IPS-NIHi11 (cell line): ENCODE measurements at places on chromosomes 7 and 10.

GRCh38 chr7:7190142-7190541, 7.8 kb downstream of the C1GALT1 start:
- no peak for DNase-seq

DNA sequence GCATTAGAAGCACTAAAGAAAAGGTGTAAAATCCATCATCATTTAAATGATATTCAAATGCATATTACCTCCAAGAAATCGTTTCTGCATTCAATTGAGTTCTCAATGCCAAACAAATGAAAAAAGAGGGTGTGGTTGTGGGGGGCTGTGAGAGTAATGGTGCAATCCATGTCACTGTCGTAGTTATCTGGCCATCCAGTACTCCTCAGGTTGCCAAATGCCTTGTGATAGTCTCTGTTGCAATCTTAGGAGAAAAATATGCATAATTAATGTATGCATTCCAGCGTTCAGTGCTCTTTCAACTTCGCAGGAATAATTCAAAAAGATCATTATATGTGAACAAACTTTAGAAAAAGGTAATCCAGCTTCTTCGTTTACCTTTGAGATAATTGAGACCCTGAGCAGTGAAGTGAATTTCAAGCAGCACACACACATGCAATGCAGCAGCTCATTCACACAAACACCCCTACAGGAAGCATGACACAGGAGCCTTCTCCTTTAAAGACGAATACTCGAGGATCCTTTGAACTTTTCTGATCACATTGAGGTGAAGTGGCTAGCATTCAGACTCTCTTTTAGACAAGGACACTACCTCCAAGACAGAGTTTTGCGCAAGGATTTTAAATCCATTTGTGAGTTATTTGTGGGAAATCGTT, 73.4 kb downstream of the OR13A1 start:
- no peak for DNase-seq

GRCh38 chr7:24877790-24878311, 102.1 kb downstream of the OSBPL3 start:
- no peak for DNase-seq

GRCh38 chr7:157952050-157952667, 615.4 kb downstream of the DNAJB6 start:
- no peak for DNase-seq

- DNase-seq = no peak
Measured at GRCh38 chr7:156543699-156544598, 96.6 kb upstream of the RNF32 start.

DNA sequence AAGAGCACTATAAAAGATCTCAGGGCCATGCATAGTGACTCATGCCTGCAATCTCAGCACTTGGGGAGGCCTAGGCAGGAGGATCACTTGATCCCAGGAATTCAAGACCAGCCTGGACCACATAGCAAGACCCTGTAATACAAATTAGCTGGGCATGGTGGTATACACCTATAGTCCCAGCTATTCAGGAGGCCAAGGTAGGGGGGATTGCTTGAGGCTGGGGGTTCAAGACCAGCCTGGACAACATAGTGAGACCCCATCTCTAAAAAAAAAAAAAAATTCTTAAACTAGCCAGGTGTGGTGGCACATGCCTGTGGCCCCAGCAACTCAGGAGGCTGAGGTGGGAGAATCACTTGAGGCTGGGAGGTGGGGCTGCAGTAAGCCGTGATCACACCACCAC, 15.8 kb downstream of the STYXL1 start:
- DNase-seq = no peak

DNA sequence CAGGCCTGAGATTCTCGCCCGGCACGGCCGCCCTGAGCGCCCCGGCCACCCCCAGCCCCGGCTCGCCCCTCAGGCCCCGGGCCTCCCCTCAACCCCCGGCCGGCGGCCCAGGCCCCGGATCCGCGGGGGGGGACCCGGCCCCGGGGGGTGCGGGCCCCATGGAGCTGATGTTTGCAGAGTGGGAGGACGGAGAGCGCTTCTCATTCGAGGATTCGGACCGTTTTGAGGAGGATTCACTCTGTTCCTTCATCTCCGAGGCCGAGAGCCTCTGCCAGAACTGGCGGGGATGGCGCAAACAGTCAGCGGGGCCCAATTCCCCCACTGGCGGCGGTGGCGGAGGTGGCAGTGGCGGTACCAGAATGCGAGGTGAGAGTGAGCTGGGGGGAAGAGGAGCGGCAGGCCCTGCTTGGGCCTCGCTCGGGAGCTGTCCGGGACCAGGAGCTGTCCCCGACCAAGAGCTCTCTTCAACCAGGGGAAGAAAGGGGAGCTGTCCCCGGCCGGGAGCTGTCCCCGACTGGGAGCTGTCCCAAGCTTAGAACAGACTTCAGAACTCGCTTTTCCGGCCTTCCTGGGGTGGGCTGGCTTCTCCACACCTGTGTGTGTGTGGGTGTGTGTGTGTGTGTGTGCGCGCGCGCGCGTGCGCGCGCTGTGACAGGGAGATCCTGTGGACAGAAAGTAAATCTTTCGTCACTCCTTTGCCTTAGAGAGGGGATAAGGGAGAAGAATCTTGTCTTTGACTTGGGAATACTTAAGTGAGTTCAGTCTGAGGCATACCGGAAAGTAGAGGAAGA, 510 bp downstream of the ZSWIM8 start:
- DNase-seq = peak; percentile 77

DNA sequence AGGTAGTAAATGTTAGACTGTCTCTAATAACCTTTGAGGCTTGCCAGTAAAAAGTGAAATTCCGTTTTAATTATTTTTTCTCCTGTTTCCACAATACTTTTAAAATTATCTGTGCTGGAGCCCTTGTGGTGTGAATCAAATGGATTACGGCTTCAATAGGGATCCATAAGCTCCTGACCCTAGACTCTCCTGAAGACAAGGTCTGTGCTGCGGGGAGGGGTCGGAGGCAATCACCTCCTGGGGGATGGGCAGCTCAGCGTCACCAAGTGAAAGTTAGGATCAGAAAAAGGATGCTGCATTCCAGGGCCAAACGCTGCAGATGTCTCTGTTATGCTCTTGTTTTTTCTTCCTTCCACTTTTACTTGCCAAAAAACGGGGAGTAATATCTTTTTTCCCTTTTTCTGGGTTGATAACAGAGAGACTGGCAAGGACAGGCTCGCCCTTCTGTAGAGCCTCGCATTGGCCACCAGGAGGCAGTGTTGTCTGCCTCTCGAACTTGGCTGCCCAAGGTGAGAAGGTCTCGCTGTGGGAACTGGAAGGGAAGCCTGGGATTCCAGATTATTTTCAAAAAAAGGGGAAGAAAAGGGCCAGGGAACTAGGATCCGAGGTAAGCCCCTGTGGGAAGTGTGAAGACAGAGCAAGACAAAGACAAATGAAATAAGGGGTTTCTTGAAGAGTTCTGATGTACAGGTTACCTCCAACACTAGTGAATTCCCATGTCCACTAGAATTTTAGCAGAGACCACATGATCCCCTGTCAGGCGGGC, 621.9 kb downstream of the ACTR3B start:
- peak; percentile 64 for DNase-seq

DNA sequence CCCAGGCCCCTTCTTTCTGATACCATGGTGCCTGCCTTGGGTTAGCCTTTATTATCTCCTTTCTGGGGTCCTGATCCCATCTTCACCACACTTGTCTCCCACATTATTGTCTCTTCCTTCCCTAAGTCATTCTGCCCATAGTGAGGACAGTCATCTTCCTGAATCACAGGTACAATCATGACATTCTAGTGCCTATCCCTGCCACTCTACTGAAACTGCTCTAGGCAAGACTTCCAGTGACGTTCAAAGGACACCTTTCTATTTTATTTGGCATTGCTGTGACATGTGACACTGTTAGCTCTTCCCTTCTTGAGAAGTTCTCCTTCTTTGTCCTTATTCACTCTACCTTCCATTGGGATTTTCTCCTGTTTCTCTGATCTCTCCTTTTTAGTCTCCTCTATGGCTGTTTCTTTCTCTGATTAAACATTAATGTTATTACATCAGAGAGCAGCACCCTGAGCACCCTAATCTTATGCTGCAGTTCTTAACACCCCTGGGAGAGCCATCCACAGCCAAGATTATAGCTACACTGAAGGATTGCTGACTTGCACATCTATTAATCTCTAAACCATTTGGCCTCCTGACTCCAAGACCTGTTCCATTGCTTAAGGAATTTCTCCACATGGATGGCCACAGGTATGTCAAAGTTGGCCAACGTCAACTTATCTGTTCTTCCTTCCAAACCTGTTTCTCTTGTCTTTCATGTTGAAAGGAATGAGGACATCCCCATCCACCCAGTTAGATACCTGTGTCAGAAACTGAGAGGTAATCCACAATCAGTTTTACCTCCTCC, 10.9 kb downstream of the MACC1 start:
- DNase-seq = no peak

DNA sequence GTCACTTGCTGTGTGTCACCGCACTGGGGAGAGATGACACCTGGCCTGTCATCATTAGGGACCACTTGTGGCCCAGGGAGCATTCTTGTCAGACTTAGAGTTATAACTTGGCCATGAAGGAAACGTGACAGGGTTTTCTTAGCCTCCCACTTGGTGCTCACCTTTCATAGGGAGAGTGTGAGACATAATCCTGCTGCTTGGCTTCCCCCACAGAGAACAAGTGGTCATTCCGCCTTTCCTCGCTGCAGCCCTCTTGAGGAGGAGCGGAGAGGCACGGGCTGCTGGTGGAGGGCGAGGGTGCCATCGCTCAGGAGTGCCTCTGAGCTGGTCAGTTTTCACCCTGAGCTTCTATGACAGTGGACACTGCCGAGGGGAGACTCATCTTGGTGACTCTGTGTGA, 125.0 kb upstream of the GJD4 start:
- DNase-seq = peak; percentile 38

GRCh38 chr7:18706670-18707069, 211.1 kb downstream of the HDAC9 start:
- no peak for DNase-seq

DNA sequence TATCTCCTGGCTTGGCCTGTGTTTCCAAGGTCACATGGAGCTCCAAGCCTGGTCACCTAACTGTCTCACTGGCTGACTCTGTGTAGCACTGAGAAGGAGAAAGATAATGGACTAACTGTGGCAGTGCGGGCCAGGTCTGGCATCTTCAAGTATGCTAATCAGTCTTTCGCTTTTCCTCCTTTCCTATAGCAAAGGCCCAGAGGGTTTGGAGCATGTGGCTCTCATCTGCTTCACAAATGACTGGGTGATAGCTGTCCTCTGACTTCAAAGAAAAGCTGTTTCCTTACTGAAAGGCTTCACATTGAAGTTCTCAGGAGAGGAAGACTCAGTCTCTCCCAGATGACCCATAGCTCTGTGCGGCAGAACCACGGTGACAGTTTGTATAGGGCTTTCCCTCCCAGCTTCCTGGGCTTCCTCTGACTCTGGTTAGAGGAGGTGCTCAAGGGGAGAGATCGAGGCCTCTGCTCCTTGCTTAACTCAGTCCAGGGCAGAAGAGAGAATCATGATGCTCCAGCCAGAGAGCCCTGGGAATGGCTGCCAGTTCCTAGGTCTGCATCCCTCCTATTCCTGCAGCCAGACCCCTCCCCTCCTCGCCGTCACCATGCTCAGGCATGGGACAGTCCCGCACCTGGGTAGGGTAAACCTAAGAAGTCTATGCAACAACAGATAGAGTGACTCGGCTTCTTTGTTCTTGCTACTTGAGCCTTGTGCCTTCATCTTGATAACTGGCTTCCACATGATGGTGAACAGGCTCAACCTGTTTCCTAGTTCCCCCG, 72.3 kb downstream of the CCDC71L start:
- no peak for DNase-seq

DNA sequence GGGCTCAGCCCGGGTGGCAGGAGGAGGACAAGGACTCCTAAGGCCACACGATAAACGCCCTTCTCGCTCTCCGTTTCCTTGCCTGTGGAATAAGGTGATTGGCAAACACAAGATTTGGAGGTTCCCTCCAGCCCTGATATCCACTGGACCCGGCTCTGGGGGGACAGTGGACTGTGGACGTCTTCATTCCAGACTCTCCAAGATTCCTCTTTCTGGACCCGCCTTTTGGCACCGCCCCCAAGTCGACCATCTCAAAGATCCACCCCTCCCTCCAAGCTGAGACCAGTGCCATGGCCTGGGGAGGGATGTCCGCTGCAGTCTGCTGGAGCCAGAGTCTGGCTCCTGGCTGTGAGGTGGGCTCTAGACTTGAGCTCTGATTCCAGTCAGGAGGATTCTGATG, 23.6 kb downstream of the ZNF783 start:
- peak; percentile 57 for DNase-seq

- no peak for DNase-seq
Measured at GRCh38 chr10:88336334-88336733, 246.8 kb downstream of the RNLS start.

DNA sequence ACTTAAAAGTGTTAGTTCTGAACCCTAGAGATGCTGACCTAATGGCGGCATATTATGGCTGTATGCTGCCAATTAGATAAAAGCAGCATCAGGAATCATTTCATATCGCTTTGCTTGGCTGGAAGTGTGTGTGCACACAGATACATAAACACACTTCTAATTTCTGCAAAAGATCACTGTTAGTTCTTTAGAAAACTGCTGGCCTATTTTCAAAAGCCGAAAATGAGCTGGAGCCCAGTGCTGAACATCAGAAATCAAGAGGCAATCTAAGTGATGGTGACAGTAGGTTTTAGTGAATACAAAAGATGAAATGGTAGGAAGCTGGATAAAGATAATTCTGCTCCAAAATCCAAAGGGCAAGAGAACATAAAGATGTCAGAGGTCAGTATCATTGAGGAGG, 745.8 kb upstream of the LRRTM3 start:
- no peak for DNase-seq

DNA sequence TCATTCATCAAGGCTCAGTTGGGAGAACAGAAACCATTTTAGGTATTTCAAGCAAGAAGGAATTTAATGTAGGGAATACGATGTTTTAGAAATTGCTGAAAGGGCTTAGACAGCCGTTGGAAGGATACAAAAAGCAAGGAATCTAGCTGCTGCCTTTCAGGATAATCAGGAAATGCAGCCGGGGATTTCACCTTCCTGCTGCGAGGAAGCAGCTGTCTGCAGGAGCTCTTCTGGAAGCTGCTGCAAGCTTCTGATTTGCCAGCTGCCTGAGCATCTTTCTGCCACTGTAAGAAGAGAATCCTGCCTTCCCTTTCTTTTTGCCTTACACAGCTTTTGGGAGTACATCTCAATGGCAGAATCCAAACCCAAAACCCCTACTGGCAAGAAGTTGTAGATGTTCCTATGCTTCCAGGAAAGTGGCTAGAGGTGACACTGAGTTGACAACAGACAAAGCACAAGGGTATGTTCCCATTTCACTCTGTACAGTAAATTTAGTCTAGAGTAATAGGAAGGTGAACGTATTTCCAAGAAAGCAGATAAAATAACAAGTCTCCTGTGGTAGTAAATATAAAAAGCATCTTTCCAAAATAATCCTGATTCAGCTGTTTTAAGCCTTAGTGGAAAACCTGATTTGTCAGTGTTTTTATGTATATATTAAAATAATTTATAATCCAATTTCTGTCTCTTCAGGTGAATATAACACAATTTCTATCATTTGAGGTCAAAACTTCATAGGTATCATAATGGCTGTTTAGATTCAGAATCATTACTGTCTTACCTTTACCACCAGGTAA, 148.4 kb upstream of the LRGUK start:
- DNase-seq = peak; percentile 24
